ENCODE measurements at places on chromosomes 6 and 20.

DNA sequence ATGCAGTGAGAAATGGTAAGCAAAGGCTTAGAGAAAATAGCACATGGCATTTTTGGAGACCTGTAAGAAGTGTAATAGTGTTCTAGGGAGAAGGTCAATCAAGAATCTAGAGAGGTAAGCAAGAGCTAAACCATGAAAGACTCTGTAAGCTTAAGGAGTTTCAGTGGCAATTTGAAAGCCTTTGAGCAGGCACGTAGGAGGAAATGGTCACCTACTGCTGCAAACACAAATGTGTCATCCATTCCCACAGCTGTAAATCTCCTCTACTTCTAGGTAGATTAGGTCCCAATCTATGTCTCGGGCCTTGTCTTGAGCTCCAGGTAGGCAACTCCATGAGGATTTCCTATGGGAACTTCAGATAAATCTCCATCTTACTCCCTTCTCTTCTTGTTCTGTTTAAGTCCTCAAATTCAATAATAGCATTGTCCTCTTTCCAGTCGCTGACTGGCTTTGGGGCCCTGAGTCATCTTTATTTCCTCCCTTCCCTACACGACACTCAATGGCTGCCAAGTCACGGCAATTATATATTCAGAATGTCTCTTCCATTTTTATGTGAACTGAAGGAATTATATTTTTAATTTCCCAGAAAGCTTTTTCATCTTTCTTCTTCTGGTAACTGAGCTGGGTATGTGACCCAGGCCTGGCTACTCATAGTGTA lies 24.2 kb upstream of the PAQR8 start:
- peak; percentile 42 for DNase-seq

- no peak for DNase-seq
Observed at GRCh38 chr6:134061440-134061839, 9.0 kb upstream of the SLC2A12 start.

DNA sequence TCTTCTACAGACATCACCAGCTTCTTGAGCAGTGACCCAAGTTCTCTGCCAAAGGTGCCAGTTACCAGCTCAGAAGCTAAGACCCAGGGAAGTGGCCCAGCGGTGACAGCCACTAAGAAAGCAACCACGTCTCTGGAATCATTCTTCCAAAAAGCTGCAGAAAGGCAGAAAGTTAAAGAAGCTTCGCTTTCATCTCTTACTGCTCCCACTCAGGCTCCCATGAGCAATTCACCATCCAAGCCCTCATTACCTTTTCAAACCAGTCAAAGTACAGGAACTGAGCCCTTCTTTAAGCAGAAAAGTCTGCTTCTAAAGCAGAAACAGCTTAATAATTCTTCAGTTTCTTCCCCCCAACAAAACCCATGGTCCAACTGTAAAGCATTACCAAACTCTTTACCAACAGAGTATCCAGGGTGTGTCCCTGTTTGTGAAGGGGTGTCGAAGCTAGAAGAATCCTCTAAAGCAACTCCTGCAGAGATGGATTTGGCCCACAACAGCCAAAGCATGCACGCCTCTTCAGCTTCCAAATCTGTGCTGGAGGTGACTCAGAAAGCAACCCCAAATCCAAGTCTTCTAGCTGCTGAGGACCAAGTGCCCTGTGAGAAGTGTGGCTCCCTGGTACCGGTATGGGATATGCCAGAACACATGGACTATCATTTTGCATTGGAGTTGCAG lies 15.2 kb downstream of the GTPBP2 start:
- no peak for DNase-seq

DNA sequence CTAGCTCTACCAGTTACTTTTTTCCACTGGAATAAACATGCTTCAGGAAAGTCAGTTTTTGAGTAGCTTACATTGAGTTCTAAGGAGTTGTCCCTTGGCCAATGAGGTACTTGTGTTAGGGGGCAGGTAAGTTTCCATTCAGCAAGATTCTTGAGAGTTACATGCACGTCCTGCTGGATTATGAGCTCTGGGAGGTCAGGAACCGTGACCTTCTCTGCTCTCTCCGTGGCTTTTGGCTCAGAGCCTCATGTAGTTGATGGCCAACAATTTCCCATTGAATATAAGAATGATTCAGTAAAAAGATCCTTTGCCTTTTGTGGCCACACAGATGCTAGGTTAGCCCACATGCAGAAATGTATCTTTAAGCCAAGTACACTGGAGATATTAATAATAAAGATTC lies 181.8 kb upstream of the RALGAPA2 start:
- DNase-seq: no peak

GRCh38 chr6:2378891-2379652 lies 133.7 kb upstream of the GMDS start:
- no peak for DNase-seq

- no peak for DNase-seq
Observed at GRCh38 chr20:17449031-17449430, 82.1 kb downstream of the BFSP1 start.

- DNase-seq: no peak
Observed at GRCh38 chr20:63120808-63121090, 95.2 kb downstream of the YTHDF1 start.

- DNase-seq: no peak
Observed at GRCh38 chr20:42123981-42124473, 505.9 kb upstream of the CHD6 start.

GRCh38 chr6:170062915-170063241 lies 228.0 kb downstream of the DLL1 start:
- no peak for DNase-seq

DNA sequence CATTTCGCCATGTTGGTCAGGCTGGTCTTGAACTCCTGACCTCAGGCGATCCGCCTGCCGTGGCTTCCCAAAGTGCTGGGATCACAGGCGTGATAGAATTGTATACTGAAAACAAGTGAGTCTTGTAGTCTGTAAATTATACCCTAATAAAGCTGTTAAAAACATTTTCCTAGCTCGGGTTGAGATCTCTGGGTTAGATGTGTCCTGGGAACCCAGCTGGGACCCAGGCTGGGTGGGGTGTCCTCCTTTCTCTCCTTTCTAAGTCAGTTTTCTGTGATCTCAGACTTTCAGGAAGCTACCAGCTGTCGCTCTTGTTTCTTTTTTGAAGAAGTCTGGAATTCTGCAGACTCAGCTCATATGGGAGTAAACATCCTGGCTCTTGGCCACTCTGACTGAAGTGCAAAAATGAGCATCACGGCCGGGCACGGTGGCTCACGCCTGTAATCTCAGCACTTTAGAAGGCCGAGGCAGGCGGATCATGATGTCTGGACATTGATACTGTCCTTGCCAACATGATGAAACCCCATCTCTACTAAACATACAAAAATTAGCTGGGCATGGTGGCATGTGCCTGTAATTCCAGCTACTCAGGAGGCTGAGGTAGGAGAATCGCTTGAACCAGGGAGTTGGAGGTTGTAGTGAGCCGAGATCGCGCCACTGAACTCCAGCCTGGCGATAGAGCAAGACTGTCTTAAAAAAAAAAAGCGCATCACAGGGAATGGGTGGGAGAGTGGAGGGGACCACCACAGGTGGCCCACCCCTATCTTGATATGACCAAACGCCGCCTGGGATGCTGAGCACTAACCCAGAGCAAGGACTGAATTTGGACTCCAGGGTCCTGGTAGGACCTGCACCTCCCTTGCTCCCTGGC lies 9.9 kb upstream of the PCIF1 start:
- no peak for DNase-seq

DNA sequence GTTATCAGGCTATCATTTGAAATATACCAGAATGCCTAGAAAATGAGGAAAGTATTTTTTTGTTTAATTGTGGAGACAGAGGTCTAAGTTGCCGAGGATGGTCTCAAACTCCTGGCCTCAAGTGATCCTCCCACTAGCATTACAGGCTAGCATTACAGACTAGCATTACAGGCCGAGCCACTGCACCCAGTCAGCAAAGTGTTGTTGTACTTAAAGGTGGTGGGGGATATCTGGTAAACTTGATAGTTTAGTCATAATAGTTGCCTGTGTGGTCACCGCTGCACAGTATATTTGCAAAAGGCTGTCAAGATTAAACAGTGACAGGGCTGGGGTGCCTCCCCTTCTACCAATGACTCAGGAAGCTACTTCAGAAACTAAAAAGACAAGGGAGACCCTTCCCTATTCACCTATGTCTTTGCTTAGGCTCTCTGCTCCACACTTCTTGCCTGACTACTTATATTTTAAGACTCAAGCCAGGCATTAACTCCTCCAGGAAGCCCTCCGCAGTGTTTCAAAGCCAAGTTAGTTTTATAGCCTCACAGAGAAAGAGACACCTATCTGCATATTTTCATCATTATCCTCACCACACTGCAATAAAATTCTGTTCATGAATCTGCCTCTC lies 3.1 kb upstream of the AKIRIN2 start:
- peak; percentile 74 for DNase-seq

DNA sequence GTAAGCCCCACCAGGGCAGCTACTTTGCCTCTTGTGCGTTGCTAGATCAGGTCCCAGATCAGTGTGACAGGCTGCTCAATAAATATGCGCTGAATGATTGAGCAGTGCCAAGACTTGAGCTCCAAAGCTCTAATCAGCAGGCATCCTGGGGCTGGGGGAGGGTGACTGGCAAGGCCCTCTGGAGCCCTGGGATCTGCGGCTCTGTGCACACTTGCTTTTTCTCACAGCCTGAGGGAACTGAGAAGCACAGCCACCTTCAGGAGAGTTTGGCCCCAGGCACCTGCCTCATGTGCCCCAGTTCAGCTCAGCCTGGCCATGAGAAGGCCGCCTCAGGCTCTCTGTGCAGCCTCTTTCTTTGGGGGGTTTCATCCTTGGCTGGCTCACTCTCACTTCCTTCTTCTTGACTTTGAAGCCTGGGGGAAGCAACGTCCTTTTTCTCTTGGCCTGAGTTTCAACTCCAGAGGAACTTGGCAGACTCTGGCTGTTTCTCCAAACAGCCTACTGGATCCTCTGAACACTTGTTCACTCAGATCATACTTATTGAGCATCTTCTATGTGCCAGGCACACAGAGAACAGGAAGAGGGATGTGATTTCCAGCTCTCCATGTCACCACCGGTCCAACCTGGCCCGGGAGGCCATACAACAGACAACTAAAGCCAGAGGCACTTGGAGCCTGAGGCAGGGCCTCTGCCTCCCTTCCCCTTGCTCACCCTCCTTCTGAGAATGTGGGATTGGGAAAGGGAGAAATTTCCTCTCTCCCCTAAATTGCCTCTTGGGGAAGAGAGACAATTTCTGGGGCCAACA lies 114.0 kb downstream of the VEGFA start:
- DNase-seq: peak; percentile 71

GRCh38 chr6:122751326-122751725 lies 28.2 kb upstream of the FABP7 start:
- no peak for DNase-seq

DNA sequence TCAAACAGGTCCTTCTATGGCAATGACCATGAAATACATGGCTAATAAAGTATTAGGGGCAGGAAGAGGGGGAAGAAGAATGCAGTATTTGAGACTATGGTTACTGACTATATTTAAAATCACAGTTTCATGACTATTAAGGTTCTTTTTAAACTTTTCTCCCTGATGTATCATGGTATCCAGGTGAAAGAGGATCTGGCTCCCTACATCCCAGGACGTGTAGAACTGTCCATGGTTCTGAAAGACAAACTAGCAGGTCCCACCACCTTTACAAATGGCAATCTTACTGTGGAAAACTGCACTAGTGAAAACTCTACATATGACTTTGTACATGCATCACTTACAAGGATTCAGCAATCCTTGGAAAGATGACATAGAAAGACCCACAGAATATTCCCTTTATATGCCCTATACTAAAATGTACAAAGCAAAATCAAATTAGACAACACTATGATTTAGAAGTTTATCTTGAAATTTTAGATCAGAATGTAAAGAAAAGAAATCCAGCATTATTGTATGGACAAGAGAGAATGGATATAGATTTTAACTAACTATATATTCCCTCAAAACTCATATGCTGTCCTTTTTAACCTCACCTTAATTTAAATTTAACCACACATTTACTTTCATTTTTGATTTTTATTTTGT lies 33.5 kb downstream of the RPP21 start:
- no peak for DNase-seq

GRCh38 chr6:90356012-90356421 lies 59.4 kb upstream of the BACH2 start:
- DNase-seq: no peak

GRCh38 chr6:88705601-88706000 lies 257.8 kb downstream of the RNGTT start:
- peak; percentile 52 for DNase-seq

GRCh38 chr6:14144678-14145113 lies 27.1 kb downstream of the CD83 start:
- DNase-seq: peak; percentile 87

DNA sequence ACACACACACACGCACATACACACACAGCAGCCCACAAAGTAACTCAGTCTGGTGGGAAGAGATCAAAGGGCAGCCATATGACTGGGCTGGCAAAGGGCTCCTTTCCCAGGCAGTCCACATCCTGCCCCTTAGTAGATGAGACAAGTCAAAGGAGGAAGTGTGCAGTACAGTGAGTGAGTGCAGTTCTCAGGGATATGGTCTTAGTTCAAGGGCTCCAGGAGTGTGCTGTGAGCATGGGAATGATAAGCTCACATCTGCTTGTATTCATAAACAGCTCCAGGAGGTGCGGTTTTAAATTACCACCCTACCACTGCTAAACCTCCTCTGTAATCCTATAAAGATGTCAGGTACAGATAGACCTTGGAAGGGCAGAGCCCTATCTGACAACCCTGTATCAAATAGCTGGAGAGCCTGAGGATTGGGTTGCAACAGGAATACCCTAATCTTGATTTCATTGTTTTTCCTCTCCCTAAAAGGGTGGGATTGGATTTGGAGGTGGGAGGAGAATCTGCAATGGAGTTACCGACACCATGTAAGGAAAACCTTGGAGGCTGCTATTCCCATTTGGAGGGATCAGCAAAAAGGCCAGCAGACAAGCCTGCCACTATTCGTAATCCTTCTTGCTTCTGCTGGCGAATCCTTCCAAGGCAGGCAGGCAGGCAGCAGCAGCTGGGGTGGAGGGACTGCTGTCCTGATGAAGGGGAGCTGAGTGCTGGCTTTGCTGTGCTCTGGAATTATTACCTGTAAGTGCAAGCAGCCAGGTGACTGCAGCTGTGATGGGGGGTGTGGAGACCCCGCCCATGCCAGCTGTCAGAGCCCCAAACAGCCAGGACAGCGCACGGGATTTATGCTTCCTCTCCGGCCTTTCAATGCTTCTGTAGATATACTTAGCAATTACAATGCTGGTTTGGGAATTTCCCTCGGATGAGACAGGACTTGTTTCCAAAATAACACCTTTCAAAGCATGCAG lies 342.7 kb downstream of the PRL start:
- no peak for DNase-seq

GRCh38 chr6:106608080-106608668 lies 21.1 kb downstream of the RTN4IP1 start:
- DNase-seq: peak; percentile 51
